ENCODE measurements at places on chromosomes 13 and 19. TPM values are rescaled to one million over a fixed set of nuclear protein-coding genes. Genes with fewer than 3 reads are reported as not detected.

The PTH2 gene
- not detected for polyA plus RNA-seq

The HIPK4 gene
- polyA plus RNA-seq = not detected

The SIGLEC5 gene
- polyA plus RNA-seq = not detected

DNA sequence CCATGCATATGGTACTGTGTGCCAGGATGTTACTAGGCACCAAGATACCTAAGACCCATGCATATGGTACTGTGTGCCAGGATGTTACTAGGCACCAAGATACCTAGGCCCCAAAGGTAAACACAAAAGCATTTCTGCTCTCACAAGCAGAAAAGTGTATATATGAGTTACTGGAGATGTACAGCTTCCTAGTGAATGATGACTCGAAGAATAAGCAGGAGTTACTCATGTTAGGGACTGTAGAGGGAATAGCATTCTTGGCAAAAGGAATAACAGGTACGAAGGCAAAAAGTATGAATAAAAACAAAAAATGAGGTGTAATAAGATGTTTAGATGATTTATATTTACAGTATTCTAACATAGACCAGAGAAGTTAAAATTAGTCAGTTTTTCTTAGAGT, 383.7 kb downstream of the DIAPH3 start:
- no peaks in the 10 kb centered on the region for H3K4me1 ChIP-seq
- no peak overlapping the region for H3K4me3 ChIP-seq
- no peaks in the 10 kb centered on the region for H3K36me3 ChIP-seq
- H3K27ac ChIP-seq = no peak overlapping the region
- no peaks in the 10 kb centered on the region for H3K27me3 ChIP-seq

GRCh38 chr13:86003029-86003428, 203.8 kb upstream of the SLITRK6 start:
- H3K27ac ChIP-seq = no peak overlapping the region
- no peaks in the 10 kb centered on the region for H3K36me3 ChIP-seq
- H3K4me1 ChIP-seq = no peaks in the 10 kb centered on the region

- DNase-seq = no peak
- H3K27me3 ChIP-seq = no peaks in the 10 kb centered on the region
- no peaks in the 10 kb centered on the region for H3K36me3 ChIP-seq
- peaks cover 71% of the 10 kb centered on the region for H3K4me1 ChIP-seq
- no peak overlapping the region for H3K27ac ChIP-seq
- no peak overlapping the region for H3K4me3 ChIP-seq
Observed at GRCh38 chr13:50589651-50590054, 253.8 kb downstream of the DLEU7 start.

DNA sequence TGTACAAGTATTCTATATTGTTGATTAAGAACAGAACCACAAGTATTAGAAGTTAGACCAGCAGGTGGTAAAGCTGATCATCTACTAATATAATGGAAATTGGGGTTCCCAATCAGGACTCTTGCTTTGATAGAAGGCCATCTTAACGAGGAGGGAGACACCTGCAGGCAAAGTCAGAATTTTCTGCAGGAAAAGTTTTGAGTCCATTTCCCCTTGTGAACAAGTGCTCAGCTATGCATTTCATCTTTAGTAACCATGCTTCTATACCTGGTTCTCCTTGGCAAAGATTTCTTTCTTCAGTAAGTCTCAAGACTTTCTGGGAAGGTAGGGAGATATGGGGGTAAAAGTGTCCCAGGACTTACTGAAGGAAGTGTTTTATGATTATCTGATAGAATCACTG, 36.1 kb upstream of the USPL1 start:
- no peak for DNase-seq
- H3K4me1 ChIP-seq = peaks cover 17% of the 10 kb centered on the region
- H3K27me3 ChIP-seq = no peaks in the 10 kb centered on the region
- no peak overlapping the region for H3K4me3 ChIP-seq
- no peaks in the 10 kb centered on the region for H3K36me3 ChIP-seq
- no peak overlapping the region for H3K27ac ChIP-seq

- no peaks in the 10 kb centered on the region for H3K36me3 ChIP-seq
- no peaks in the 10 kb centered on the region for H3K27me3 ChIP-seq
- no peak overlapping the region for H3K27ac ChIP-seq
- H3K4me1 ChIP-seq = no peaks in the 10 kb centered on the region
Observed at GRCh38 chr13:91368101-91368500, 20.6 kb downstream of the MIR17HG start.

The FUT6 gene
- not detected for polyA plus RNA-seq

The GIPC3 gene
- 0.16 TPM for polyA plus RNA-seq

DNA sequence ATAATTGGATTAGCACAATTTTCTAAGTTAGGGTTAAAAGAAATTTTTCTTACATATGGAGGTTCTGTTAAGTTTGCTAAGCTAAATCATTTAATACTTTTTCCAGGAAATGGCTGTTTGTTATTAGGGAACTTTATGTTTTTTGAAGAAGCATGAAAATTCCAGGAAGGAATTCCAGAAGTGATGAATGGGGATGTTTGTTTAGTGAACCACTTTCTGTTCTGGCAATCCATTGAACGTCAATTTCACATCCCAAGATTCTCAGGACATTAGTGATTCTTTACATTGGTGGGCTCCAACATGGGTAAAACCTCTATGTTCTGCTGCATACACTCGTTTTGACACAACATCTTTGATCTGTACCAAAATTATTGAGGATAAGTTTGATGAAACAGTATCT, 534.4 kb downstream of the IRS2 start:
- H3K4me3 ChIP-seq = no peak overlapping the region
- no peaks in the 10 kb centered on the region for H3K36me3 ChIP-seq
- no peaks in the 10 kb centered on the region for H3K4me1 ChIP-seq

The MAP4K1 gene
- polyA plus RNA-seq = 143 TPM

The ZNF98 gene
- not detected for polyA plus RNA-seq

GRCh38 chr19:10009714-10010224, 535 bp downstream of the COL5A3 start:
- H3K27ac ChIP-seq = no peak overlapping the region
- peak overlapping the region; percentile 48 for H3K4me3 ChIP-seq
- DNase-seq = no peak
- H3K4me1 ChIP-seq = peaks cover 9% of the 10 kb centered on the region
- H3K27me3 ChIP-seq = peaks cover 58% of the 10 kb centered on the region

DNA sequence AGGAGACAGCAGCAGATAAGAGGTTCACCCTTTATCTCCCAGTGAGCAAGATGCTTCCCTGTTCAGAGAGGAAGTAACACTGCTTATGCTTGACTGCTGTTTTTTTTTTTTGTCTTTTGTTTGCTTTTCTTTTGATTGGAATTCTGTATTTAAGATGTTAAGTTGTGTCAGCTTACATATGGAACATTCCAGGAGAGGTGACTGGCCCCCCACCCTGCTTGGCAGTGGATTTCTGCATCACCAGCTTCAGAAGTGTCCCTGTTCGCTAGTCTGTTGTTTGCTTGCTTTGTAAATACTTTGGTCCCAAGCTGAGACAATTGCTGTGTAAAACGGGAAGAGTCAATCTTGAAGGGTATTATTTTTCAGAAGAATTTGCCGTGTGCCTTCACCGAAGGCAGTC, 43.0 kb downstream of the IFT88 start:
- no peaks in the 10 kb centered on the region for H3K4me1 ChIP-seq
- DNase-seq = no peak
- H3K36me3 ChIP-seq = peaks cover 7% of the 10 kb centered on the region
- no peak overlapping the region for H3K27ac ChIP-seq
- H3K4me3 ChIP-seq = no peak overlapping the region
- H3K27me3 ChIP-seq = no peaks in the 10 kb centered on the region

GRCh38 chr13:23966691-23967615, 69.7 kb upstream of the C1QTNF9B start:
- peaks cover 4% of the 10 kb centered on the region for H3K4me1 ChIP-seq
- DNase-seq = no peak
- no peaks in the 10 kb centered on the region for H3K36me3 ChIP-seq
- H3K27me3 ChIP-seq = no peaks in the 10 kb centered on the region

The CGB8 gene
- polyA plus RNA-seq = not detected

GRCh38 chr13:37585541-37585940, 13.0 kb downstream of the POSTN start:
- H3K27ac ChIP-seq = no peak overlapping the region
- no peak overlapping the region for H3K4me3 ChIP-seq
- H3K36me3 ChIP-seq = no peaks in the 10 kb centered on the region

- DNase-seq = no peak
- H3K36me3 ChIP-seq = peaks cover 18% of the 10 kb centered on the region
- no peak overlapping the region for H3K4me3 ChIP-seq
Observed at GRCh38 chr13:100333141-100333540, 244.2 kb downstream of the PCCA start.

The DCT gene
- not detected for polyA plus RNA-seq

DNA sequence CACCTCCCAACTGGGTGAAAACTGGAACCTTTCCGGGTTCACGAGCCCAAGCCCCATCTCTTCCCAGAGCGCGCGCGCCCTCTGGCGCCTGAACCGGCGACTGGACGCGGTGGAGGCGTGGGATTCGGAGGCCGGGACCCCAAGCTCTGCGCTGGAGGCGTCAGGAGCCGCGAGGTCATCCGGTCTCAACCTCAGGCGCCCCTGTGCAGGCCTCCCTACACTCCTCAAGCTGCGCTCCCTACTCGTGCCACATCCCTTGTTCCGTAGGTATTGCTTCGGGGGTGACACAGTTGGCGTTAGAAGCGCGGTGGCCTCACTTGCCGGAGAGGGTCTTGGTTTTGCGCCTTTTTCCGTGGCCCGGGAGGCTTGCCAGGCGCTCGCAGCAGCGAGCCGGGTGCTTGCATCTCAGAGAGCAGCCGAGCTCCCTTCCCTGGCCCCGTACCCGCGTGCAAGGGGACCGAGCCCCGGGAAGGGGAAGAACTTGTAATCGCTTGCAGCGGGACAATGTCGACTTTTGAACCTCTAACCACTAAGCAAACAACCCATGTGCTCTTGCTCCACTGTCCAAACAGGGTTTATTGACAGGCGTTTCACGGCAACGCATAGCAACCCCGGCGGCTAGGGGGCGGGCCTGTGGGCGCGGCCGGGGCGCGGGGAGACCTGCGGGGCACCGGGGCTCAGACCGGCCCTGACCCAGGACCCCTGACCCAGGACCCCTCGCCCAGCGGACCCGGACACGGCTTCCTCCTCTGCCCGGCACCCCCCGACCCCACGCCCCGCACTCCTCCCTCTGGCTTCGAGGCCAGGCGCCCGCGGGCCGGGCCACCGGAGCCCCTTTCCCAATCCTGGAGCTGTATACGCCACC, 8.5 kb downstream of the CDX2 start:
- H3K27me3 ChIP-seq = peaks cover 64% of the 10 kb centered on the region
- H3K4me1 ChIP-seq = peaks cover 23% of the 10 kb centered on the region
- no peak overlapping the region for H3K27ac ChIP-seq

The BAX gene
- polyA plus RNA-seq = 62.1 TPM

- no peak overlapping the region for H3K4me3 ChIP-seq
- no peak for DNase-seq
Observed at GRCh38 chr13:96948127-96948526, 46.1 kb downstream of the OXGR1 start.

DNA sequence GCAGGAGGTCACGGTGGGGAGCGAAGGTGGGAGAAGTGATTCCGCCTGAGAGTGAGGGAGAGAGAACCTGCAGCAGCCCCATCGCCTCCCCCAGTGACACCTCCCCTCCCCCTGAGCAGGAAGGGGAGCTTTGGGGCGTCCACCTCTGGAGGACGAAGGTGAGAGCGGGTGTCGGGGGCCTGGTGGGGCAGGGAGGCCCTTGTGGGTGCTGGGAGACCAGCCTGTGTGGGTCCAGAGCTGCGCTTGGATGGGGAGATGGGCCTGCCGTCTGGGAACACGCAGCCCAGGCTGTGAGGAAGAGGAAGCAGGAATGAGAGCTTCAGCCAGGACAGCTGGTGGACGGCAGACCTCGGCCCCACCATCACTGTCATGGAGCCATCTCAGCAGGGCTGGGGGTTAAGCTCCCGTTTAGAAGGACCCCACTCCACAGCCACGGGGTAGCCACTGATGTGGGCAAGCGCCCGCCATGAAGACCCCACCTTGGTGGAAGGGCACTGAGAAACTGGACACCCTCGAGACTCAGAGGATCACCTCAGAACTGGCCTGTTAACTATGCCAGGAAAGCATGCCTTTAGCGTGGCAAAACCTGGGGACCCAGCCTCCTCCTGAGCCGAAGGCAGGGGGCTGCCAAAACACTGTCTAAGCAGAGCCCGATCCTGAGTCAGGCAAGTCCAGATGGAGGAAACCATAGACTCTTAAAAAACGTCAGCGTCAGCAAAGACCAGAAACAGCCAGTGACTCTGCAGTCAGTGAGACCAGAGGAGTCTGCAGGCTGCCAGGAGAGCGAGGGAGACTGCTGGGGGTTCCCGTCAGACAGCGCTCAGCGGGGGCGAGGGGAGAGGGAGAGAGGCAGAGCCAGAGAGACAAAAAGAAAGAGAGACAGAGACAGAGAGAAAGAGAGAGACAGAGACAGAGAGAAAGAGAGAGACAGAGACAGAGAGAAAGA, 6.4 kb upstream of the PROZ start:
- DNase-seq = no peak
- H3K36me3 ChIP-seq = peaks cover 5% of the 10 kb centered on the region
- H3K4me1 ChIP-seq = peaks cover 13% of the 10 kb centered on the region
- peak overlapping the region; percentile 80 for H3K27ac ChIP-seq

GRCh38 chr13:99978799-99979452, 2.7 kb upstream of the ZIC2 start:
- peaks cover 4% of the 10 kb centered on the region for H3K4me1 ChIP-seq
- H3K4me3 ChIP-seq = peak overlapping the region; percentile 30
- peaks cover 21% of the 10 kb centered on the region for H3K36me3 ChIP-seq
- DNase-seq = no peak
- peaks cover 48% of the 10 kb centered on the region for H3K27me3 ChIP-seq

The CASP14 gene
- polyA plus RNA-seq = not detected

DNA sequence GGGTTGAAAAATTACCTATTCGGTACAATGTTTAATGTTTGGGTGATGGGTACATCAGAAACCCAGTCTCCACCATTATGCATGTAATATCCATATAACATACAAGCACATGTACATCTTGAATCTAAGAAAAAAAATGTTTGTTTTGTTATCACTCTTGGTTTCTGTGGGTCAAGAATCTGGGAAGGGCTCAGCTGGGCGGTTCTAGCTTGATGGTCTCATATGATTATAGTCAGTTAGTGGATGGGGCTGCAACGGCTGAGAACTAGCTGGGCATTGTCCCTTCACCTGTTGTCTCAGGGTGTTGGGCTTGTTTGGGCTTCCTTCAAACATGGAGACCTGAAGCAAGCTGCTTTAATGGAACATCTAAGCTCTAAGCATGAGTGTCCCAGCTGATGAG, 4.7 kb downstream of the ADGRE3 start:
- no peak overlapping the region for H3K4me3 ChIP-seq
- H3K27ac ChIP-seq = no peak overlapping the region
- peaks cover 55% of the 10 kb centered on the region for H3K4me1 ChIP-seq
- H3K27me3 ChIP-seq = no peaks in the 10 kb centered on the region
- H3K36me3 ChIP-seq = no peaks in the 10 kb centered on the region

- no peaks in the 10 kb centered on the region for H3K36me3 ChIP-seq
- peaks cover 3% of the 10 kb centered on the region for H3K4me1 ChIP-seq
- no peak for DNase-seq
- no peaks in the 10 kb centered on the region for H3K27me3 ChIP-seq
Observed at GRCh38 chr13:100306434-100306999, 217.6 kb downstream of the PCCA start.

The CYP2A7 gene
- polyA plus RNA-seq = not detected

Data from naive B cell (primary cell).